Effector memory CD8-positive, alpha-beta T cell (primary cell): ENCODE measurements at places on chromosomes 1 and 21.

DNA sequence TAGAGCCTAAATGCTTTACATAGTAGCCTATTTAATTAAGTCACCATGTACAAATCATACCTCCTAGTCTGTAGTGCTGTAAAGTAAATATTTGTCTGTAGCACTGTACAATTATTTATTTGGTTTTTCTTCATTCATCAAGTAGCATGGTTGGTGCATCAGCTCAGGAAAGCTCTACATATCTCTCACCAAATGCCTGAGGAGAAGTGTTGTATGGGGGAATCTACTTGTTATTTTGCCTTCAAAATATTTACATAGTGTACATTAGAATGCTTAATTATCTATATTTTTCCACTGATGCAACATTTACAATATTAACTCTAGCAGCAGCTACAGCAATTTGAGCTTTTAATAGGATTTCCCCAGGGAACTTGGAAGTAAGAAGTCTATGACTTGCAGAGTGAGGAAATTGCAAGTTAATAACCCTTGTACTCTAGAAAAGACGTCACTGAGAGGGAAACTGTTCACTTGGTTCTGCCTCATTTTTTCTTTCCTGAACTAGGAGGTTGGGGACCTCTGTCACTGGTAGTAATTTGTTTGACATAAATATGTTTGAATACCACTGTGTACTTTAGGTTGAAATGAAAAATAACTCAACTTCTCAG, 207.4 kb downstream of the PDE4B start:
- DNase-seq, result no peak

GRCh38 chr1:35266306-35266705, 2.2 kb upstream of the ZMYM4 start:
- DNase-seq, result no peak

DNA sequence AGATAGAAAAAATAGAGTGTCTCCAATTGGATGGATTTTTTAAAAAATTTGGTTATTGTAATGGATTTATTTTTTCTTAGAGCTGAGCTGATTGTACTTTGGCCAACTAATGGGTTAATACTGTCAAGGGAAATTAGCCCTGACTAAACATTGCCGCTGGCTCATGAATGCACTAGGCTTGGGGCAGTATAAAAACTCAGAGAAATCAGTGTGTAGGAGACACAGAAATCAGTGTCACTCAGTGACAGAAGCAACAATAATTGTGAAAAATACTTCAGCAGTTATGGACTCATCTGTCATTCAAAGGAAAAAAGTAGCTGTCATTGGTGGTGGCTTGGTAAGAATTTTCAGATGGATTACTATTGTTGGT, at the start of gene KMO:
TSS of gene KMO (plus strand) at position 217 of the 370 bp plus-strand sequence. CDS start at position 284, 67 bp downstream.
- no peak for DNase-seq

DNA sequence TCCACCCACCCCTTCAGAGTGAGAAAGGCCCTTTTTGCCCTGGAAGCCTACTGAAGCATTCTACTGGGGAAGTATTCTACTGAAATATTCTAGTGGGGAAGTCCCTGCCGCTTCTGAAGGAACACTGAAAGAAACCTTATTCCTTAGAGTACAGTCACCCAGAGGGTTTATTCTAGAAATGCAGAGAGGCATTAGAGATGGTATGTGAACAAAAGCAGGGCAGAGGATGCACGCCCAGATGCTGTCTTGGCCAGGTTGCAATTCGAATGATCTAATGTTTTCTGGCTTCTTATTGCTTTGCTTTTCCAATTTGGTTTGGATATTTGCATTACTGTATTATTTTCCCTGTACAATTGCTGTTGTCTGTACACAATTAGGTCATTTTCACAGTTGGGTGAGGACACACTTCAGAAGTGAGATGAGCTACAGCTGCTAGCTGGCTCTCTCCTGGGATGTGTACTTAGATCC, 37.1 kb downstream of the CCN1 start:
- no peak for DNase-seq

GRCh38 chr21:32412162-32413014, at the start of gene EVA1C:
Gene EVA1C (plus strand): TSS chr21:32412706. CDS start chr21:32412854, 148 bp downstream.
- DNase-seq, result peak; percentile 82

DNA sequence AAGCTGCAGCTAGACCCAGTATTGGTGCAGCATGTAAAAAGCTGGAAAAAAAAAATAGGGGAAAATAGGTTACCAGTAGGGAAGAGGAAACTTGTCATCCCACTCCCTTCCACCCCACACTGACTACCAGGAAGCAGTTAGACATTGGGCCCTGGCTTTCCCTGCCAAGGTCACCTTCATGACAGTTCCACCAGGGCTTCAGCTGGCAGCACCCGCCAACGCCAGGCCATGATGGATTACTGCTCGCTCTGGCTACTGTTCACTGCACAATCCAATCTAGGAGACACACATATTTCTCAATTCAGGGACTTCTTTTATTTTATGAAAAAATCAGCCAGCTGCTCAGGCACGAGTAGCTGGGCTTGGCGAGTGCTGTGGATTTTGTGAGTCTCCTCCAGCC, 127.7 kb downstream of the DMRTA2 start:
- DNase-seq, result no peak

DNA sequence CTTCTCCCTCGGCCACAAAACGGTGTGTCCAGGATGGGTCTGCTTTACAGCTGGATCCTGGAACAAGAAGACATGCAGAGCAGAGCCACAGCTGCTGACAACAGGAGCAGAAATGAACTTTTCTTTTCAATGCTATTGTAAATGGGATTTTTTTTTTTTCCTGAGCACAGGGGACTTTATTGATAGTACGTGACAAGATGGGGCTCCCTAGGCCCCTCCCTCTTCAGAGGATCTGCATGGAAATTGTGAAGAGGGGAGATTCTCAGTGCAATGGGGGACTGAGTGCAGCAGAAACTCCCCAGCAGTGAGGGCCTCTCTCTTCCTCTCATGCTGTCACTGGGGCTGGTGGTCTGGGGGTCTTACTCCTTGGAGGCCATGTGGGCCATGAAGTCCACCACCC, 40.8 kb upstream of the CD2 start:
- no peak for DNase-seq

- DNase-seq, result no peak
These were observed 35.6 kb downstream of the CAMSAP2 start for GRCh38 chr1:200774311-200774710.

GRCh38 chr1:169460191-169460833, 25.4 kb downstream of the SLC19A2 start:
- DNase-seq, result no peak

- no peak for DNase-seq
These were observed 882.9 kb upstream of the ADGRL2 start for GRCh38 chr1:80917826-80918225.

DNA sequence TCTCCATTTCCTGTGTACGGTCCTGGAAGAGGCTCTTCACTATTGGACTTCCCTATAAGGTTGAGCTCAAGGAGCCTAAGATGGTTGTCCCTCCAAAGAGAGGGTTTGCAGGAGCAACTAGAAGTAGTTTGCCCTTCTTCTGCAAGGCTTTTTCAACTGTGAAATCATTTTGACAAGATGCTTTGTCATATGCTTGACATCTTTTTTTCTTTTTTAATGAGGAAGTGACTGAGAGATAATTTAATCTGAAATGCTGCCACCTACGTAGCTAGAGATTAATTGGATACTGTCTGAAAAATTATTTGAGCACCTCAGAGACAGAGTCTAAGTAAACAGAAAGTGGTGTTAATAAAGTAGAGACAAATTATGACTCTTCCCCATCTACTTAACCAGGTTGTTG, 97.0 kb downstream of the CHRM3 start:
- DNase-seq, result no peak

DNA sequence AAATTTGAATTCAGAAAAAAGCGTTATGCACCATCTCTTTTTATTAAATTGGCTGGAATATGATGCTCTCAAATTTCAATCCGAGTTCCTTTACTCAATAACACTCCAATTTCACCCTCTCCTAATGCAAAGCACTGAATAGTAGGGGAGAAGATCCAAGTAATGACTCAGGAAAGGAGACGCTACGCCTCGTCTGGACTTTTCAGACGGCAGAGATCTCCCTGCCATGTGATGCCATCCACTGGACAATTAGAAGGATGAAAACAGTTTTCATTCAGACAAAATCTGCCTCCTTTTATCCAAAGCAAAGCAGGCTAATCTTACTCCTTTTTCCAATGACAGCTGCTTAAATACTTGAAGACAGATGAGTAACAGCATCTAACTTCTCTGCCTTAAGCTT, 242.4 kb upstream of the GREM2 start:
- DNase-seq, result no peak

GRCh38 chr1:115068826-115069585, 20.3 kb downstream of the TSPAN2 start:
- DNase-seq, result no peak

- DNase-seq, result no peak
These were observed 58.8 kb downstream of the CAPZB start for GRCh38 chr1:19426294-19427086.

GRCh38 chr1:28010969-28011368, 51.2 kb downstream of the XKR8 start:
- no peak for DNase-seq

DNA sequence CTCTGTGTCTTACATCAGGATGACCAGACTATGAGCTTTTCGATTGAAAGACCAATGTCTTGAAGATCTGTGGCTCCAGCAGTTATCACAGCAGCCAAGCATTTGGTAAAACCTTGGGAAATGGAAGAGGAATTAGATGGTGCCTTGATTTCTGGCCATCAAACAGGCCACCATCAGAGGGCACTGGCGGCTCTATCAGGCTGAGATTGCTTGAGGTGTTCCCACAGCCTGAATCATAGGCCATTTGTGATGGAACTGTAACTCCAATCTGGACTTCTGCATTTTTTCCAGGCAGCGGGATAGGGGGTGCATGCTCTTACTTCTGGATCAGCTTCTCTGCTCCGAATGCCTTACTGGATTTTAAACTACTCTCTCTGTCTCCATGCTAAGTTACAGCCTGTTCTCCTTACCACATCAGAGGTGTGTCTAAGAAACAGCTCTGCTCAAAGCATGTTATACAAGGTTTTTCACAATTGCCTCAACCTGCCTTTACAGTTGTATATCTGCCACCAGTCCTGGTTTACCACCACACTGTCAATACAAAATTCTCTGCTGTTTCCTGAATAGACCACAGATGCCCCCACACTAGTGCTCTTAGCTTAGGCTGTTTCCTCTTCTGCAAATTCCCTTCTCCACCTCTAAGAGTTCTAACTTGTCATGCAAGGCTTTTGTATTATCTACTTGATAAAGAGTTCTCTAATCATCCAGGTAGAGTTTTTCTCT, 180.9 kb downstream of the PTGER3 start:
- no peak for DNase-seq

- DNase-seq, result no peak
These were observed 10.0 kb upstream of the RYR2 start for GRCh38 chr1:237032029-237032428.

GRCh38 chr1:208357644-208358507, 113.7 kb upstream of the PLXNA2 start:
- no peak for DNase-seq

- no peak for DNase-seq
These were observed 58.3 kb downstream of the KCNJ15 start for GRCh38 chr21:38315122-38315521.
